T follicular helper cell (primary cell): ENCODE measurements at places on chromosomes 1 and 21.

DNA sequence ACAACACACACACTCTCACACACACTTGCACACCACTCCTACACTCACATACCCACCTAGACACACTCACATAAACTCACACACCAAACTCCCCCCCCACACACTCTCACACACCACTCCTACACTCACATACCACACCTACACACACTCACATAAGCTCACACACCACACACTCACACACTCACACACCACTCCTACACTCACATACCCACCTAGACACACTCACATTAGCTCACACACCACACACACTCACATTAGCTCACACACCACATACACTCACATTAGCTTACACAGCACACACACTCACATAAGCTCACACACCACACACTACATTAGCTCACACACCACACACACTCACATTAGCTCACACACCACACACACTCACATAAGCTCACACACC, 33.1 kb downstream of the OPTC start:
- DNase-seq: no peak

DNA sequence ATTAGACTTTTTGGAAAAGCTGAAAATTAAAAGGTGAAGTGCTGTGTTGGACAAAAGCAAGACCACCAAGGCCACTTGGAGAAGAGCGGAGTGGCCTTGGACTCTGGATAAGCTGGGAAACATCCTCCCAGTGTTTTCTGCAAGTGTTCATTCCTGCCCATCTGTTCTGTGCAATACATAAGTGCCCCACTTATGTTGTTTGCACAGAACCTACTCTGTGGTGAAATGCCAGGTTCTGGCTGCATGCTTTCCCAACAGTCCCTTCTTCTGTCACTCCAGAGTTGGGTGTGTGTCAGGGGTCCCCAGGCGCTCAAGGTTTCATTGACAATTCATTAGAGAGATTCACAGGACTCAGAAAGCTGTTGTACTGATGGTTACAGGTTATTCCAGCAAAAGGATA, 30.3 kb downstream of the NHLH2 start:
- DNase-seq: no peak

- DNase-seq: no peak
Measured at GRCh38 chr1:153362187-153362775, 4.6 kb downstream of the S100A9 start.

DNA sequence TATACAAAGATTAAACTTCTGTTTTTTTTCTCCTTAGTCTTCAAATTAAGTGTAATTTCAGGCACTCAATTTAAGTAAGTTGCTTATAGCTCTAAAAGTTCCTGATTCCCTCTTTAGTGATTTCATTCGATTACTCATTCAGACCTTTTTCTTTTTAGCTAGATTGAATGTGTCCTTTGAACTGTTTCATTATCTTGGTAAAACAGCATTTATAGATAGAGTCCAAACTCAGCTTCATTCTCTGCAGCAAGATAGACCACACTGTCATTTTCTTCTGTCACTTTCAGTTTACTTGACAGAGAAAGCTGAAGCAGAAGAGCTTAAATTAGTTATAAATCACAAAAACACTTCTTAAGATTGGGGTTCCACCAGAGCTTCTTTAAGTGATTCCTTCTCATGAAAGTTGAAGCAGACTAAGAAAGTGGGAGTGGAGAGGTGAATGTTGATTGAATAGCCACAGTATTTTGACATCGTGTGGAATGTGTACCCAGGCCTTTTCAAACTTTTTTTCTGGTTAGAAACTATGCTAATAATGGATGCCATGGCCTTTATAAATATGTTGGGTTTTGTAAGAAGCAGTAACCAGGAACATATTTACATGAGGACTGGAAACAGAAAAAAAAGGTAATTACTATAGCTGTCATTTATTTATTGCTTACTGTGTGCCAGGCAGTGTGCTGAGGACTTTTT, 52.2 kb downstream of the ZBTB40 start:
- DNase-seq: no peak

DNA sequence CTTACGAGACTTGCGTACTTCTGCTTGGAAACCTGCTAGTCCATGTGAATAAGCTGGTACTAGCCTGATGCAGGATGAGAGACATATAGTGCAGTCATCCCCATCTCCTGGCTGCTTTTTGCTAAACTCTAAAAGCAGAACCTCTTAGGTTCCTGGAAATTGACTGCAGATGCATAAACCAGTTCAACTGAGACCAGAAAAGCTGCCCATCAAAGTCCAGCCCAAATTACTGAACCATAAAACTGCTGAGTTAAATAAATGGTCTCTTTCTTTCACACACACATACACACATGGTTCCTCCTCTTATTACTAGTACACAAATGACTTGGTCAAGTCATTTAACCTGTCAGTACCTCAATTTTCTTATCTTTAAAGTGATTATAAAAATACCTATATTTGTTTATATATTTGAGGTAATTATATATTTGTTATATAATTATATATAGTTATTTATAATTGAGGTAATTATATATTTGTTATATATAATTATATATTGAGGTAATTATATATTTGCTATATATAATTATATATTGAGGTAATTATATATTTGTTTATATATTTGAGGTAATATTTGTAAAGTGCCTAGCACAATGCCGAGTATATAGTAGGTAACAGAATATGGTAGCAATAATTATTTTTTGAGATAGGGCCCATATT, 25.2 kb upstream of the RABGAP1L start:
- DNase-seq: no peak

- no peak for DNase-seq
Measured at GRCh38 chr1:174938281-174939007, 61.3 kb upstream of the CACYBP start.

DNA sequence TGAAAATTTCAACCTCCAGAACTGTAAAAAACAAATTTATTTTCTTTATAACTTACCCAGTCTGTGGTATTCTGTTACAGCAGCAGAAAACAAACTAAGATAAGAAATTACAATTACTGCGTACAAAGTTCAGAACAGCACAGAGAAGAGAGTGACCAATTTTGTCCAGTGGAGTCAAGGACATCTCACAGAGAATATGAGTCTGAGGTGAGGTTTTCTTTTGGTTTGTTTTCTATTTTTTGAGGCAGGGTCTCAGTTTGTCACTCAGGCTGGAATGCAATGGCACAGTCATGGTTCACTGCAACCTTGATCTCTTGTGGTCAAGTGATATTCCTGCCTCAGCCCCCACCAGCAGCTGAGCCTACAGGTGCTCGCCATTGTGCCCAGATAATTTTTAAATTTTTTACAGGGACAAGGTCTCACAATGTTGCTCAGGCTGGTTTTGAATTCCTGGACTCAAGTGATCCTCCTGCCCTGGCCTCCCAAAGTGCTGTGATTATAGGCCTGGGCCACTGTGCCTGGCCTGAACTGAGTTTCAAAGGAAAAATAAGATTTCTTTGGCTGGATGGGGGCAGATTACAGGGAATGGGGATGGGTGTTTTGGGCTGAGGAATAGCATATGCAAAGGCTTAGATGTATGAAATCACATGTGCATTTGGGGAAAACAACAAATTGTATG, 201.1 kb upstream of the USP24 start:
- DNase-seq: no peak

GRCh38 chr1:27496604-27497155, 6.7 kb upstream of the WASF2 start:
- DNase-seq: no peak

DNA sequence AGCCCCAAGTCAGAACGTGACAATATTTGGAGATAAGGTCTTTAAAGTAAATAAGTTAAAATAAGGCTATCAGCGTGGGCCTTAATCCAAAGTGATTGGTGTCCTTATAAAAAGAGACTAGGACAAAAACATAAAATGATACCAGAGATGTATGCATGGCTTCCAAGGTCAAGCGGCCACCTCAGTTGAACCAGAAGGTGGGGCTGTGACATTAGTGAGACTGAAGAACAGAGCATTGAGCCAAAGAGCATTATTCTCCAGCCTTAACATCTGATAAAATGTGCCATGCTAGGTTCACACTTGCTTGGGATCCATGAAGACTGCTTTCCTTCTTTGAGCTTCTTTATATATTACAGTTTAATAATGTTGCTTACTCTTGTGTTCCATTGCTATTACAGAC, 554.6 kb downstream of the PLA2G4A start:
- DNase-seq: no peak

DNA sequence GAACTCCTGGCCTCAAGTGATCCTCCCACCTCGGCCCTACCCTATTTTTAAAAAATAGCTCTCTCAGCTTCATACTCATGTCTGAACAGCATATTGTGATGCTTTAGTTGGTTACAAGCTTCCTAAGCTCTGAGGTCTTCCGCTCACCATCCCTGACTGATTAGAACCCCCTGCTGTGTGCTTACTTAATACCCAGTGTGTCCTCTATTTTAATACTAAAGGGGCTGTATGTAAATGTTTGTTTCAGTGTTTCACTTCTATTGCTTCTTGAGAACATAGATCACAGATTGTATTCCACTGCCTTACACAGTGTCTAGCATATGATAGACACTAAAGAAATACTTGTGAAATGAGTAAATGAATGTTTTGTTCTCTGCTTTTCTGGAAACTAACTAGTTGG, 29.8 kb downstream of the ZYG11B start:
- DNase-seq: no peak

DNA sequence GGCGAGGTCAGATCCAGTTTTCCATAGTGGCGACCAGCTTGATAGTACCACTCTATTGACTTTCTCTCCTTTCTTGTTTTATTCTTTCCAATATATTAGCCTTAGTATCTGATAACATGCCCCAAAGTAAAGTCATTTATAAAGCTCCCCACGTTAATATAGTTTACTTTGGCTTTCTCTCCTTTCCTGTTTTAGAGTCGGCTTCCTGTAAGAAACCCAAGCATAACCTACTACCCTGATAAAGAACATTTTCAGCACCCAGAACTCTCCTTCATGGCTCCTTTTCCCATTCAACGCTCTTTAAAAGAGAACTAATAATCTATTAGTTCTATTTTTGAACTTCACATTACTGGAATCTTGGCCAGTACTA, 23.7 kb downstream of the CD1D start:
- DNase-seq: no peak

- DNase-seq: no peak
Measured at GRCh38 chr1:53068314-53069099, 6.5 kb downstream of the PODN start.

DNA sequence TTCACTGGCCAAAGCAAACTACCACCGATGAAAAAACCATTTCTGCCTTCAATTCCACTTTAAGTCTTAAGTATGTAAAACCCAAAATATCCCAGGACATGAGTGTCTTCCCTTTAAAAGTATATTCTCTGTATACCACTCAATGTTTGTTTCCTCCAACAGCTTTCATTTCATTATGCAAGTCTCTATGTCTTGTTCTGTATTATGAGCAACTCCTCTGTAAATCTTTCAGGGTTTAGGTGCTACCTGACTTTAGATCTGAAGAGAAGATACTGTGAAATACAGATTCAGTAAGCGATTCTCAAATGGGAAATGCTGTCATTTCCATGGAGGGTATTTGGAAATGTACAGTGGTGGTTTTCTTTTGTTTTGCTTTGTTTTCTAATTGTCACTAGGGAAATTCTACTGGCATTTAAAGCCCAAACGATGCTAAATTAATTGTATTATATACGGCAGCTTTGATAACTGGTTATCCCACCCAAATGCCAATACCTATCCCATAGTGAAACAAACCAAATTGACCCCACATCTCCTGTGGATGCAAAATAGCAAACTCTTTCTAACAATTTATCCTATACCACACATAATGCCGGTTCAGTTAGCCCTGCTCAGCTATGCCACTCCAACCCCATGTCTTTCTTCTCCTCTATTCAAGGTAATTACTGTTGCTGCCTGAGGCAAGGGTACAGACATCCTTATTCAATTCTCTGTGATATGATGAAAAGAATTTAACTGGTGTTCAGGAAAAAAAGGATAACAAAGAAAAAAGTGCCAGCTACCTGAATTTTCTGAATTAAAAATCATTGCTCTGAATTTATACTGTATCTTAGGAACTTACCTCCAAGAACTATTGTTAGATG, 182.8 kb downstream of the EIF4G3 start:
- DNase-seq: no peak

DNA sequence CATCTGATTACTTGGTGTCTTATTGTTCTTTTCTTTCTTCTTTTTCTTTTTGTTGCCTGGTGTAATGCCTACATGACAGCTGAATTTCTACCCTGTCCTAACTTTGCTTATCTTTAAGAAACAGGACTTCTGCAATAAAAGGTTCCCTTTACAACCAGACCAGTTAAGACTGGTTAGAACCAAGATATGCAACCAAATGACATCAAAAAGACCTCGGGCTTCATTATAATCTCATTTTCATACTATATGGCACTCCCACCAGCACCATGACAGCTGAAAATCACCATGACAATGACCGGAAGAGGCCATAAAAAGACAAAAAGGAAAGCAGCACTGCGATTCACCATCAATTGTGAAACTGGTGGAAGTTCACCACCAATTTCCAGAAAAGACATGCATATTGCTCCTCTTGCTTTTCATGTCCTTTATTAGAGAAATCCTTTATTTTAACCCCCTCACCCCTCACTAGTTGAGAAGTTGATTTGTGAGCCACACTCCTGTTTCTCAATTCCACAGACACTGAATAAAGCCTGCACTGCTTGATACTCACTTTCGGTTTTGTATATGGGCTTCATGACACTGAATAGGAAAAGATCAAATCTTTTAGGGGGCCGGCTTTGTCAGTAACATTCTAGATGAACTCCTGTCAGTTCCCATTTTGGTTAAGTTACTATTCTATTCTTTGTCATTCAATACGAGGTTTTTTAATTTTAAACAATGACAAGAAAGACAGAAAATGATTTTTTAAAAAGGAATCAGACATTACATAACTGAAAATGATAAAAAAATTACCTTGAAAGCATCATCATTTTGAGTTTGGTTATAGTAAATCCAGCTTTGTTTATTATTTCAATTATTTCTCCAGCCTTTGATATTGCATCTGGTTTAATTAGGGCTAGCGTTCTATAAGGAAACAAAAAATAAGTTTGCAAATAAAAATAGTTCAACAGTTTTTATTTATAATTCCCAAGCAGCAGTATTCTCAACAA, 58.1 kb downstream of the NME7 start:
- no peak for DNase-seq

DNA sequence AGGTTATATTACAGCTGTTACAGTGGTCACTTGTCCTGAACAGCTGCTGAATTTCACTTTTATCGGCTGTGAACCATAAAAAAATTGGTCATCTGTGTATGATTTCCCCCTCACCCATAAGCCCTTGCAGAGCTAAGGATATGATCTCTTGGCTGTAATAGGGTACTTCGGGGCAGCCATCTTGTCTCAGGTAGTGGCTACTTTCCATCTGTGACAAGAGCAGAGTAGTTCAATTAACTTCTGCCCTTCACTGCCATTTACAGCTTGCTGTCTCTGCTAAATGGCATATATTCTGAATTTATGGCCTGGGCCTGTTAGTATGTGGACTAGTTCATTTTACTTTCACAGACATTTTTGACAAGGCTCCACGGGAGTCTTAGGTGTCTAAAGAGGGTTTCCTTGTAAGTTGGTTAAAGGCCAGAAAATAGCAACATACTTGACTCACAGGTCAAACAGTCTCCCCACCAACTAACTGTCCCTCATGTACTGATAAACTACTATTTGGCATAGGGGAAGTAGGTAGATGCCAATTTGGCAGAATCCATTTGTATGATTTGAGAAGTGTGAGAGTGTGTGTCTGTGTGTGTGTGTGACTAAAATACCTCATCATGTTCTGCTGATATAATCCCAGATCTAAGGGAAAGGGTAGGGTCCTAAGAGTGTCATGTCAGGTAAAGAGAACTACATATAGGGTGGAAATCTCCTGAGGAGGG, 151.6 kb downstream of the KCTD3 start:
- DNase-seq: no peak
